PC-9 (cell line): ENCODE measurements at places on chromosomes 5 and 9. TPM values are rescaled to one million over a fixed set of nuclear protein-coding genes. Genes with fewer than 3 reads are reported as not detected.

- DNase-seq, result no peak
Measured at GRCh38 chr9:114856215-114856941, 50.5 kb upstream of the TNFSF15 start.

Gene UNC13B
- not detected in 2 replicates for total RNA-seq

Gene NMUR2
- not detected in 2 replicates for total RNA-seq

Gene FGF1
- total RNA-seq, result 0.23 and 0.44 TPM in 2 replicates

- no peak for DNase-seq
Measured at GRCh38 chr9:91033797-91034196, 232.2 kb downstream of the SYK start.

GRCh38 chr5:102664616-102665335, 90.3 kb upstream of the PAM start:
- DNase-seq, result no peak

Gene NUTM2G
- not detected in 2 replicates for total RNA-seq

Gene GPR150
- total RNA-seq, result 0.17 TPM in 1 of 2 replicates, not detected in the other

Gene ZNF483
- 7.0 and 7.3 TPM in 2 replicates for total RNA-seq

DNA sequence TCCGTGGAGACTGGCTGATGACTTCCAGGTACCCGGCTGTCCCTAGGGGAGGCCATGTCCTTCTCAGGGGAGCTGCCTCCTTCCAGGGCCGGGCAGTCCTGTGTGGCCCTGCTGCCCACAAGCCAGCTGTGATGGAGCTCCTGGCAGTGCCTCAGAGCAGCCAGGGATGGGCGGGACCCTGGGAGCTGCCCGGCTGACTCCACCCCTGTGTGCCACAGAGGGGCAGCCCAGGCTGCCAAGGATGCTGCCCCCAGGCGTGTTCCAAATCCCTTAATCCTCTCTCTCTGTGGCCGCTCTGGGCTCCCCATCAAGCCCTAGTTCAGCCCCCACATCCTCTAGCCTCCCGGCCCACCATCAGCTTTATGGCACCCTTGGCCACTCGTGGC, 7.0 kb upstream of the SCGB3A1 start:
- DNase-seq, result no peak

Gene SH3RF2
- 30.9 and 37.2 TPM in 2 replicates for total RNA-seq

Gene LCN9
- total RNA-seq, result not detected in 2 replicates

GRCh38 chr9:18482371-18482770, 8.4 kb downstream of the ADAMTSL1 start:
- DNase-seq, result no peak

DNA sequence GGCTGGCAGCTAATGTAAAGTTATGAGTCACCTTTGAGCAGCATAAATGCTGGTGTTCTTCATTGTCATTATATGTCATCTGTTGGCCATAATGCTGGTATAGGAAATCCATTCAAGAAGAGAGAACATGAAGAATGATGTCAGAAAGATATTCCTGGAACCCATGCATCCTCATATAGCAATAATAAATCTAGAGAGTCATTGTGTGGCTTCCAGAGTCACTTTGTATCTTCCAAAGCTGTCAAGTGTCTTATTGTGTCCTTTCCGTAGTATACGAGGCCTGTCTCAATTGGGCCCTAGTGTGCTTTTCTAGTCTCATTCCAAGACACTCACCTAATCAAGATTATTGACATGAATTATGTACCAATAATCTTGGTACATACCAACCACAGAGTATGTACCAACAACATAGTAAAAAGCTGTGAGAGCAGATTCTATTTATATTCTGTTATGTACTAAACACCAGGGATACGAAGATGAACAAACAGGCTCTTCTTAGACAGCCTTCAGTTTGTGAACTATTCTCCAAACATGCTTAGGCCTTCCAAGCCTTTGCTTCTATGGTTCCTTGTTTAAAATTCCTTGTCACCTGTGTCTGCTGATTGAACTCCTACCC, 110.1 kb downstream of the ERCC6L2 start:
- no peak for DNase-seq

DNA sequence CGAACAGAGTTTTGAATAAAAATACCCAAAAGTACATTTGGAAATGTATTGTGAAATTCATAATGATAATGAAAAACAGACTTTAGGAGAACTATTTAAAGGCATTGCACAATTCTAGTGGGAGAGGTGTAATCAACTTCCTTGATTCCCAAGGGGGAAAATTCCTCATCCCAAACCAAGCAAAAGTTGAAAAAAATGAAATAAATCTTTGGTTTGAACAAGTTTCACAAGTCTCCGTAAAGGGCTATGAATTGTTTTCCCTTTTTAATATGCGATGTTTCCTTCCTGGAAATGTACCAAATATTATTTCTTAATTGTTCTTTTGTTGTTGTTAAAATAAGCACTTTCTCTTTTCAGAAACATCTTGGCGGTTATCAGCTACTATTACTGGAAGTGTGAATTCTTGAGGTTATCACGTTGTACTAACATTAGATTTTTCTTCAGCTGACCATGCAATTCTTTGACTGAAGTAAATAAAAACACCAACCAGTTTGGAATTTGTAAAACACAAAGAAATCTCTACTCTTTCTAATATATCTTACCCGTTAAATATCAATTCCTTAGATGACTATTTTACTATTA, 59.3 kb downstream of the SVEP1 start:
- DNase-seq, result no peak

DNA sequence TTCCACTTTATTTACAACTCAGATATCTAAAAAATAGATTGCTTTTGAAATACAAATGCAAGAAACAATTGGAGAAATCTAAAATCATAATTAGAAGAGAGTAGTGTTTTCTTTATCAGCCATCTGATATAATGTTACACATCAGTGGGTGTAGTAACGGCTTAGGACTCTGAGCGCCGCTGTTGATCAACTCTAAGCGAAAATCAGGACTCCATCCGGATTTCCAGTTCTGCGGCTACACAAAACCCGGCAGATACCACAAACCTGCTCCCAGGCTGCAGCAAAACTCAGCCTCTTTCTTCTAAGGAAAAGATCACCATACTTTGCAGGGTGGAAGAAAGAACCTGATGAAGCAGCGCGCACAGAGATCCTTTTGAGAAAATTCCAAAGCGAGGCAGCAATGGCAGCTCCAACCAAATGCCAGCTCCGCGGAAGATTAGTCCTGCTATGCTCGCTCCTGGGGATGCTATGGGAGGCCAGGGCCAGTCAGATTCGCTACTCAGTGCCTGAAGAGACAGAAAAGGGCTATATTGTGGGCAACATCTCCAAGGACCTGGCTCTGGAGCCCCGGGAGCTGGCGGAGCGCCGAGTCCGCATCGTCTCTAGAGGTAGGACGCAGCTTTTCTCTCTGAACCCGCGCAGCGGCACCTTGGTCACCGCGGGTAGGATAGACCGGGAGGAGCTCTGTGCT, at the start of gene PCDHGA9:
Gene PCDHGA9, plus strand, starts transcription at position 226 of the 691 bp plus-strand sequence. Its CDS starts 175 bp downstream, at position 401.
- DNase-seq, result no peak

GRCh38 chr5:171957591-171958251, 48.7 kb downstream of the FBXW11 start:
- no peak for DNase-seq

DNA sequence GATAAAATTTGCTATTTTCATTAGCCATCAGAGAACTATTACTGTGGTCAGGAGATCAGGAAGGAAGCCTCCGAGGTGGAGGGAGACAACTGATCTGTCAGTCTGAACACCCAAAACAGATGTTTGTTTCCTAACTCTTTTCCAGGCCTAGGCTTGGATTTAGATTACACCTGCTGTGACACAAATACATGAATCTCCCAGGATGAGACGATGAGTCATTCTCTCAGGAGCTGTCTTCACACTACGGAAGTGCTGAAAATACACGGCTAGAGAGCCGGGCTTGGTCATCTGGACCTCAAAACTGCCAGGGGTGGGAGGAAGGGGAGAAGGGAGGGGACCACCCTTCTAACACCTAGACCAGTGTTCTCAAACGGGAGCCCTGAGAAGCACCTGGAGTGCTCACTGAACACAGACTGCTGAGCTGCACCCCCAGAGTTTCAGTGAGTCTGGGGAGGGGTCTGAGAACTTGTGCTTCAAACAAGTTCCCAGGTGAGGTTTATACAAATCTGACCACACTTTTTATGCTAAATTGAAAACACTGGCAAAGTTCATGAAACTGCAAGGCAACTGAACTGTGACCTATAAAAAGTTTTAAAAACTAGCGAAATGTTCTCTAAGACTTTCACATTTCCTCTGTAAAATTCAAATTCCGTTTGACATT, 80.3 kb upstream of the EQTN start:
- no peak for DNase-seq

- peak; percentile 17 for DNase-seq
Measured at GRCh38 chr5:72441862-72442540, 65.2 kb downstream of the ZNF366 start.

DNA sequence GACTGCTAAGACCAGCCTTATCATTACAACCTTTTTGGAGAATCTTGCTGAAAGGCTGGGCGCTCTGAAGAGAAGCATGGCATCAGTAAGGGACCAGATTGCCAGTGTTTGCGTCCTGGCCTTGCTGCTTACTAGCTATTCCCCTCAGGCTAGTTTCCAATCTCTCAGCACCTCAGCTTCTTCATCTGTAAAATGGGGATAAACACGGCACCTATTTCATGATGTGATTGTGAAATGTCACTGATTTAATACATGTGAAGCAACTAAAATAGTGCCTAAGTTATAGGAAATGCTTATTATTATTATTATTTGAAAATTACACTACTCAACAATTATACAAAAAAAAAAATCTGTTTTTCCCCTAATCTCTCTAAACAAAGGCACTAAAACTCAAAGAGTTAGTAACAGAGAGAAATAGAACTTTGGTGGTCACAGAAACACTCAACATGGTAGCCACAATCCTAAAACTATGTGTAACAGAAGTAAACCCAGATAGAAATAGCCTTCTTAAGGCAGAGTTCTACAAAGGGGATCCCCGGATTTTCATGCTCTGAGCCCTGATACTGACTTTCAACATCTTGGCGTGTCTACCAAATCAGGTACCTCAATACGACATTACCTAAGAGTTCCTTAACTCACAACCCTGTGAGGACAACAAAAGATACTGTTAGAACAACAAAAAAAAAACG, 62.0 kb downstream of the ENC1 start:
- no peak for DNase-seq

DNA sequence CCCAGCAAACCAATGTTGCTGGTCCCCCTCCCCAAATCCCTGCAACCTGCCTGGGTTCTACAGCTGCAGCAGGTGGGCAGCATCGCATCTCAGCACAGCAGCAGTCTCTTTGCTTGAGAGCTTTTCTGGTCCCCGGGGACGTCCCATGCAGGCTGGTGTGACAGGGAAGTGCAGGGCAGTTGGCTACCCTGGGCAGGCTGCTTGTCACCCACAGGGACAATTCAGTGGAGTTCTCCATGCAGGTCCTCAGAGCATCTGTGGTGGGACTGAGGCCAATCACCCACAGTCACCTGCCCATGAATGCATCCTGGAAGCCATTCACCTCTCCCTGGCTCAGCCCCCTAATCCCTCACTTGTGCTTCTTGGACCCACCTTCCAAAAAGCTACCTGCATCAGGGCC, 43.9 kb upstream of the SEMA4D start:
- DNase-seq, result no peak

Gene OTP
- total RNA-seq, result not detected in 2 replicates

GRCh38 chr5:61120534-61120933, 41.7 kb downstream of the SMIM15 start:
- no peak for DNase-seq

DNA sequence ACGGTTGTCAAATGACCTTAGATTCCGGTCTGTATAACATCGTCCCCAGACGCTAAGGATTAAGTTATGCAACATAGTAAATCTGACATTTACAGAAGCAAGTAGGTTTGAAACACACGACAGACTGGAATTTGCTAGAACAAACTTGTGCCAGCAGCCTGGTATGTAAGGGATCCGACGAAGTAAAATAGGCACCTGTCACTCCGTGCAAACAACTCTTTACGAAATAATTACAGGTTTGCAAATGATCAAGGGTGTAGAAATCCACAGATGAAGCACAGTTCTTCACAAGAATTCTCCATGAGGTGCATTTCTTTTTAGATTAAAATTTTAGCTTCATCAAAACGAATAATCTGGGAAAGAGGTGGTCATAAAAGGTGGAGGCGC, 508 bp downstream of the MOCS2 start:
- no peak for DNase-seq

GRCh38 chr5:59615272-59615671, 278.3 kb downstream of the PDE4D start:
- DNase-seq, result peak; percentile 57

Gene THBS4
- 6.6 and 8.1 TPM in 2 replicates for total RNA-seq

GRCh38 chr5:143920772-143921171, 108.8 kb downstream of the HMHB1 start:
- DNase-seq, result peak; percentile 62

DNA sequence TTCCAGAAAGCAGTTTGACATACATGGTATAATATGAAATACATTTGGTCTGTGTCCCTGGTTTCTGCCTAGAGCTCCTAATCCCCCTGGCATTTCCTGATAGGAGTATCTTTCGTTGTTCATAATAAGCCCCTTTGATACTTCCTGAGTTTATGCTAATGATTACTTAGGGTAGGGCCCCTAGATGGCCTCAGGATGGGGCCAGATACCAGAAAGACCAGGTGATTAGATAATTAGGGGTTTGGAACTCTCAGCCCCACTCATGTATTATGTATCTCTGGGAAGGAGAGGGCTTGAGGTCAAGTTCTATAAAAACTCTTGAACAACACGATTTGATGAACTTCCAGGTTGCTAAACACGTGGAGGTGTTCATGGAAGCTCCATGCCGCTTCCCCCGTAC, 163.3 kb upstream of the ZNF608 start:
- no peak for DNase-seq

DNA sequence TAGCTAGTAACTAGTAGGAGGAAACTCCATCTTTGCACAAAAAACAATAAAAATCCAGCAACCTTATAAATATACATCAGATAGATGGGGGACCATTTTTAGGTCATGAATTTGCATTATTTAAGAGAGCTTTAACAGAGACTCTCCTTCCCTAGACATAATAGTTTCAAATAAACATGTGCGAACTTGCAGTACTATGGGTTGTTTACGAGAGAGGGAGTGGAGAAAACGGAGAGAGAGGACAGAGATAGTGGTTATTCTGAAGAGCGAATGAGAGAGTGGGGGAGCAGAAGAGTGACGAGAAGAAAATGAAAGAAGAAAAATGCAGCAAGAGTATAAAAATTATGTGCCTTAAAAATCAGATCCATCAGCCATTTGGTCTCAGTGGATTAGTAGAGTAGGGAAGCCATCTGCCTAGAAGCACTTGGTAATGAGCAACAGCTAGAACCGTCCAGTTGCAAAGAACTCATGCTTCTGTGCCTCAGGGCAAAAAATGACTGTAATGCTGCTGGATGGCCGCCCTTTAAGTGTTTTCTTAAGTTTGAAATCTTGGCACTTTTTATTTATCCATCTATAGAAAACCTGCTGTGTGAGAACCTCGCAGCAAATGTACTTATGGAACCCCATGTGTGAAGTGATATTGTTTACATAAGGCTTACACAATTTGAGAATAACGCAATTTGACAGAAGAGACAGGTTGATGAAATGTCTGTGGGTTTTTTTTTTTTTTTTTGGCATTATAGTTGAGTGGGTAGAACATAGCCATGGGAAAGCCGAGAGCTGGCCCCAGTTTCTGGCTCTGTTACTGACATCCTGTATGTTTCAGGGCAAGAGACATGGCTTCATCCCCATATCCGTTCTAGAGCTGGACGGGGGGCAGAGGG, 95.6 kb upstream of the ZNF608 start:
- DNase-seq, result peak; percentile 82
